Fibroblast of upper back skin (primary cell): ENCODE measurements at places on chromosomes 1 and 21.
A peak's percentile ranks its signal among the peaks of the same experiment; 100 is the strongest.

GRCh38 chr1:70874818-70875217 lies 172.8 kb downstream of the PTGER3 start:
- DNase-seq, result peak; percentile 8

DNA sequence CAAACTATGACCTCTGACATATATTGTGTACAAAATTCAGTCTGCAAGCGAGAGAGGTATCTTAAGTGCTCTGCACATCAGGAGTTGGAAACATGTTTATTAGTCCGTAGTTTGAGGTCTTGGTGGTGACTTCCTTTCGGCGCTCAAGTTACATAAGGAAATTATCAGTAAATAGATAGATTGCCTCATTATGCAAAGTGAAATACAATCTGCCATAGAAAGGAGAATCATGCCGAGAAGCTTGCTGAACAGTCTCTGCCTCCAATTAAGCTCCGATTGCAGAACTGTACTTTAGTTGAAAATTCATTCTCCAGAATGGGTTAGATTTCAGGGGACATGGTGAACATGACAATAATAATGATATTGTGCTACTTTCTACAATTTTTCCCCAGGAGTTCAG lies 271.8 kb downstream of the BRINP2 start:
- no peak for DNase-seq

DNA sequence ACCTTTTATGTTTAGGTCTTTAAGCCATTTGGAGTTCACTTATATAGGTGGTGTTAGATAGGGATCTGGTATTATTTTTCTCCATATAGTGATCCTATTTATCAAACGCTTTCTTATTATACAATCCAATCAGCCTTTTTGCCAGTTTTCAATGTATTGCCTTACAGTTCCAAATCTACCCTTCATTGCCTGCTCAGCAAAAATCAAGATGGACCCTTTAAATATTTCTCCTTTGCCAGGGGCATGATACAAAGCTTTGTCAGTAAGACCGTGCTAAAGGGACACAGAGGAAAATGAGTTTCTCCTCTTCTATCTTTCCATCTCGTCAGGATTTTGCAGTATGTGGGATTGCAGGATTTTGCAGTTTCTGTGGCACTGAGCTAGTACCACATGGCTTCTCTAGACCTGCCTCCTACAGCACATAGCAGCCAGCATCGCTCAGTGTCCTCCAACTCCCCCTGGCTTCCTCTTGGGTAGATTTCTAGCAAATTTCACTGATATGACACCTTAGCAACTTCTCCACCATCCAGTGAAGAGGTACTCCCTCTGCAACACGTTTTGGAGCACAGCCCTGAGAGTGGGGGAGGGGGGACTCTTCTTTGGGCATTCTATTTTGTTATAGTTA lies 22.5 kb upstream of the CAP1 start:
- no peak for DNase-seq

GRCh38 chr1:181081395-181081794 lies 7.1 kb upstream of the IER5 start:
- DNase-seq, result no peak

DNA sequence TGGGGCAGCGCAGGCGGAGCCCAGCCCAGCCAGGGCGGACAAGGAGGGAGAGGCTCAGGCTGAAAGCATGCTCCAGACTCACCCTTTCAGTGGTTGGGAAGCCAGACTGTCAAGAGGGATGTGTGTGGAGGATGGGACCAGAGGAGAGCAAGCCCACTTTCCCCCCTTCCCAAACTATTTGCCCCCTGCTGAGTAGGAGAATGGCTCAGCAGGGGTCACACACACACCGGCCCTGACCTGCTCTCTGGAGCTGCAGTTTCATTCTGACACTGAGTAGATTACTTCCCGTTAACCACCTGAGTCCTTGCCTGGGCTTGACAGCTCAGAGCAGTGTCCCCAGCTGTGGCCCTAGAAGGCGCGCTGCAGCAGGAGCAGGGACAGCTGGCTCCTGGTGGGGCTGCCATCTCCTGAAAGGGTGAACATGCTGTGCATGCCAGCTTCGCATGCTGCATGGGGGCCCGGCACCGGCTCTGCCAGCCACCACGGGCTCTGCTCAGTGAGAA lies 51.6 kb upstream of the CNTN2 start:
- DNase-seq, result no peak

DNA sequence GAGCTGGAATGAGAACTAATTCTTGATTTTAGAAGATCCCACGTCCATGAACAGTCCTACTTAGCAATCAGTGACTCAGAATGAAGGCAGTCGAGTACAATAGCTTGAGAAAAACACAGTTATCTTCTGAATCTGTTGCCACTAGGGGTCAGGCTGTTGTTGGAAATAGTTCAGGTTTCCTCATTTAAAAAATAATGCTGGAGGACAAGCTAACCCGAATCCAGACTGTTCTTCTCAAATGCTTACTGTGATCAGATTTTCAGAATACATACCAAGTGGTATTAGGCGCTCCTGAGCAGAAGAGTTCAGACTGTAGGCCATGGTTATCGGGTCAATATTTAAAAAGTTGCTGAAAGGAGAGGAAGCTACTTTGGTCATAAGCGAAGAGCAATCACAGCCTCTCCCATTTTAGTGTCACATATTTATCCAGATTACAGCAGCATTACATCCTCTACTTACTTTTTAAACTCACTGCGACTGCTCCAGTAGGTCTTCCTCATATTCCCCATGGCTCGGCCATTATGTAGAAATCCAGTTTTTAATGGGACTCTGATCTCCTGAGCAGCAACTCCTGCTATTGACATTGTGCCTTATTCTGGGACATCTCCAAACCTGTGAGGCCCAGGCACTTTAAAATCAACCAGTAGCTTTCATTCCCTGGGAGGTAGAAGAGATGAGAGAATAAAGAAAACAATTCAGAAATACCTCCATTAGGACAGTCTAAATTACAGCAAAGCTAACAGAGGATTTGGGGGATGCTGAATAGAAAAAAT lies 10.9 kb downstream of the ERRFI1 start:
- DNase-seq, result peak; percentile 87

DNA sequence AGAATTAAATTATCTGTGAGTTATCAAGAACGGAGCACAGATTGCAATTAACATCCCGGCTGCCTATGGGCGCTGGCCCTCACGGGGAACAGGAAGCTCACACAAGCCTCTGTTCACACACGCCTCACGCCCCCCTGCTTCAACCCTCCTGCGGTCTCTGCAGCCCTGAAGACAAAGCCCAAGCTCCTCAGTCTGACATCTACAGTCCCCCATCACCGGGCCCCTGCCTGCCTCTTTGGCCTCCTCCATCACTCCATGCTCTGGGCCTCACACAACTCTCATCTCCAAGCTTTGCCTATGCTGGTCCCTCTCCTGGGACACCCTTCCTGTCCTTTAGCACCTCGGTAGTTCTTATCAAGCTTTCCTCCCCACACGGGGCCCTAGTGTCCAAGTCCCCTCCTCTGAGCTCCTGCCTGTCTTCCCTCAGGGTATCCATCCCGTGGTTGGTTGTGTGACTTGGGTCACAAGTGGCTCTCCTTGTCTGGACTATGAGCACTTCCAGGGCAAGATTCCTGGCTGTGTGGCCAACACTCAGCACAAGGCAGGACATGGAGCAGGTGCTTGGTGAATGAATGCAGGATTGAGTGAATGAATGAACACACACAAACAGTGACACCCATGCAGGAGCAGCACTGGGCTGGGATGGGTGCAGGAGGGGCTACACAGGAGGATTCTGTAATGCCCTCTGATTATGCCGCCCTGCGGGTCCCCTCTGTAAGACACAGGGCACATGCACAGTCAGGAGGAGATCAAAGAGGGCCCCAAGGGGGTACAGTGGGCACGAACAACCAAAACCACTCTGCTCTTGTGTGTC lies 116.1 kb downstream of the DMRTB1 start:
- no peak for DNase-seq

GRCh38 chr1:226547754-226548191 lies 791 bp upstream of the STUM start:
- DNase-seq, result peak; percentile 83

DNA sequence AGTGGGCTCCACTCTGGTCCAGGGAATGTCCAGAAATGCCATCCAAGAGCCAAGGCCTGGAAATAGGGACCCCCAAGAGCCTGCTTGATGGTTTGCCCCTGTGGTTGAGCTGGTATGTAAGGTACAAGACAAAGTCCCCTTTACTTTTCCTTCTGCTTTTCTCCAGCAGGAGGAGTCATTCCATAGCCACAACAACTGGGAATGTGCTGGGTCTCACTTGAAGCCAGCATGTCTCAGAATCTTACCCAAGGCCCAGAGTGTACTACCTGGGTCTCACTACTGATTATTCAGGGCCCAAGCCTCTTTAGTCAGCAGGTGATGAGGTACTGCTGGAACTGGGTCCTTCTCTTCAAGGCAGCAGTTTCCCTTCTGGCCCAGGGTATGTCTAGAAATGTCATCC lies 62.1 kb upstream of the CD55 start:
- peak; percentile 17 for DNase-seq

DNA sequence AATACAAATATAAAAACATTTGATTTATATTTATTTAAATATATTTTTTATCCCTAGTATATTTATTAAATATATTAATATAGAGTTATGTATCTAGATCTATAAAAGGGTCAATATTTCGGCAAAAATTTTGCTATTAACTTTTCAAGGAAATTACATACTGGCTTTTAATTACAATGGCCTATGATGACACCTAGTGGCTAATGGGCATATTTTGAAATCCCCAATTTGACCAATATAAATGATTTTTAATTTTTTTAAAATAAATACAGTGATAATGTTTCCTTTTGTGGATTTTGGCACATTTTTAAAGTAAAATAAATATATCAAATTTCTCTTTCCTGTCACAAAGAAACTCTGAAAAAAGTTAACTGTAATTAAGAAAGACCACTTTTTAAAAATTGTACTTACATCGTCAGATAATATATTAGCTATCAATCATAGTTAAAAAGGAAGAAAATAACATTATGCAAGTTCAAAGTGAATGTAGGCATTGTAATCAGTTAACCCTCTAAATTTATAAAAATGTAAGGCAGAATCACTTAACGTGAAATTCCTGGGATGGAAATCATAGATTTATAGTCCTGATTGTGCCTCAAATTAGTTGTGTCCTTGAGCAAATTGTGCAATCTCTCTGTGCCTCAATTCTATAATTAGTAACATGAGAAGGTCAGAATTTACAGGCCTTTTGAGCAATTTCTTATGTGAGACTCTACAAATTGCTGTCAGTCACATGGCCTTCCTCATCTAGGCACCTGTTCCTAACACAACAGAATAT lies 25.6 kb upstream of the RGS13 start:
- DNase-seq, result peak; percentile 36

DNA sequence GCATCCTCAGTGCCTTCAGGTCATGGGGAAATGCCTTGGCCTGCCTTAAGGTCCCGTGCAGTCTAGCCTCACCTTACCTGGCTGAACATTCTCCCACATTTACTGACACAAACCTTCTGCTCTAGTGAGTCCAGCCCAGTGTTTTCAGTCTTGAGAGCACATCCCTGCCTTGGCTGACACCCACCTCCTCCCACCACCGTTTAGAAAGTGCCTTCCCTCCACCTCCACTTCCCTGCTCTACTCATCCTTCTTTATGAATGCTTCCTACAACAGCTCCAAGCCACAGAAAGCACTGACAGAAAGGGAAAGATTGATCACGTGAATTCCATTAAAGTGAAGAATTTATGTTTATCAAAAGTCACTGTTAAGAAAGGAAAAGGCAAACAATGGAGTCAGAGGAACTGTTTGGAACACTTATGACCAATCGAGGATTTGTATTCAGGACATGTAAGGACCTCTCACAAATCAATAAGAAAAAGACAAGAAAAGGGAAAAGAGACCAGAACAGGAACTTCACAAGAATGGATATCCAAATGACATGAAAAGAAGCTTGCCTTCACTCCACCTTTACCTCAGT lies 59.8 kb downstream of the DDR2 start:
- DNase-seq, result no peak

- no peak for DNase-seq
Measured at GRCh38 chr1:74767490-74767889, 34.5 kb downstream of the TYW3 start.

DNA sequence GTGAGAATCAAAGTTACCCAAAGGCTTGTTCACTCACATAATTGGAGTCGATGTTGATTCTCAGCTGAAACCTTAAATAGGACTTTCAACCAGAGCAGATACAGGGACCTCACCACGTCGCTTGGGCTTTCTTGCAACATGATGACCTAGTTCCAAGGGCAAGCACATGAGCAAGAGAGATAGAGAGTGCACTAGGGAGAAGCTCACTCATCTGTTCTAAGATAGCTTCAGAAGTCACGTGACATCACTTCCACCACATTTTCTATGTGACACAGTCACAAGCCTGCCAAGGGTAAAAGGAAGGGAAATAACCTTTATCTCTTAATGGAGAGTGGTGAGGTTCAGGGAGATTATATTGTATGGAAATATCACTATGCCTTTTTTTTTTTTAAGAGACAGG lies 470.1 kb upstream of the PLXNA2 start:
- DNase-seq, result no peak

- peak; percentile 50 for DNase-seq
Measured at GRCh38 chr1:71228742-71229365, 148.0 kb upstream of the ZRANB2 start.

DNA sequence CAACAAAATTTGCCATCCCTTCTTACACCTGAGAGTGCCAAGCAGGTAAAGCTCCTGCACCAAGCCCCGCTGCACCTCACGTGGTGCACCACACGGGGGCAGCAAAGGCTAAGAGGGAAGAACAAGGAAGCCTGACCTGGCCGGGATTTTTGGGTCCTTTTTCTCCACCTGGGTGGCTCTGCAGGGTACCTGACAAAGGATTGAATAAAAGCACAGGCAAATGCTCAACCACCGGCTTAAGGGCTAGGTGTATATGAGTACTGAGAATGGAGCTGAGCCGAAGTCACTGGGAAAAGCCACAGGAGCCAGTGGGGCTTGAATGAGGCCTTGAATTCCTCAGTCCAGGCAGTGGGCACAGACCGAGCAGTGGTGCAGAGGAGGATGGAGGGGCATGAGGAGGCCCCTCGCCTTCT lies 36.4 kb downstream of the ZNF697 start:
- peak; percentile 33 for DNase-seq

DNA sequence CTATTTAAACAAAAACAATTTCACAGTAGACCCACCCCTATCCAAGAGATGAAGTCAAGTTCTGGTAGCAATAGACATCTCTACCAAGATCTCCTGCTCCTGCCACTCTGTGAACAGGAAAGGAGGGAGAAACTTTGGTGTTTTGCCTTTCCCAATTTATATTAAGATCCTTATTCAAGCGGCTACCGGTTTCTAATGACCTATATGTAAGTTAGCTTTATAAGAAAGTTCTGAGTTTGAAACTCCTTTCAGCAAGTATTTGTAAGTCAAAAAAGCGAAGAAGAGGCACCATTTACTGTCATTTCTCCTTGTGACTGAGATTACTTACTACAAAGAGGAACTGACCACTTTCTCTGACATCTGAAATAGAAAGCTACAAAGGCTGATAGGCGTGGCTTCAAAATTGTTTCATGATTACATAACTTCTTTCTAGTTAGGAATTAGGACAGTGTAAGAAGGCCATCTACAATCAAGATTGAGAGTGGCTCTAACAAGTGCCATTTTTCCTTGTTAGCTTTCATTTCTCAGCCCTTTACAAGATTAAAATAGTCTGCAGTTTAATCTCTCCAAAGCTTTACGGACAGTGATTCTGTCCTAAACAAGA lies at the start of gene MNDA:
MNDA (plus strand) TSS at position 448 of the 604 bp plus-strand sequence. CDS start 10,803 bp downstream, outside the sequence.
- DNase-seq, result no peak

- DNase-seq, result peak; percentile 58
Measured at GRCh38 chr1:43435146-43436145, 18.3 kb downstream of the HYI start.
